Activated naive CD8-positive, alpha-beta T cell treated with anti-CD3 and anti-CD28 coated beads, Interleukin-2, amount 50 U/mL, for 16 hours (primary cell): ENCODE measurements at places on chromosomes 3 and 15.

DNA sequence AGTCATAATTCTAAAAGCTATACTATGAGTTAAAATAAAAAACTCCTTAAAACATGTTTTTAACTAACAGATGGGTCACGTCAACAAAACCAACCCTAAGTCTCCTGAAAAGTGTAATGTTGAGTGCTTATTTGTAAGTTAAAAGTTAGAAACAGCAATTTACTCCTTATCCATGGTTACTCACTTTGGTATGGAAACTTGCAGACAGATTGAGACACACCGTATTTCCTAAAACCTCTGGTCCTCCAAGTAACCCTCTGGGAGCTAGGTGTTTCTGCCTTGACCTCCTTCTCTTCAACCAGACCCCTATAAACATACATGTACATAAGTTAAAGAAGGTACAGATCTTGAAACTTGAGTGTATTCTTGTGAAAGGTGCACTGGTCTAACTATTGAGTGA lies 3.1 kb downstream of the COL8A1 start:
- no peak for DNase-seq

- no peak for DNase-seq
Observed at GRCh38 chr3:59938828-59939227, 889.0 kb upstream of the CFAP20DC start.

DNA sequence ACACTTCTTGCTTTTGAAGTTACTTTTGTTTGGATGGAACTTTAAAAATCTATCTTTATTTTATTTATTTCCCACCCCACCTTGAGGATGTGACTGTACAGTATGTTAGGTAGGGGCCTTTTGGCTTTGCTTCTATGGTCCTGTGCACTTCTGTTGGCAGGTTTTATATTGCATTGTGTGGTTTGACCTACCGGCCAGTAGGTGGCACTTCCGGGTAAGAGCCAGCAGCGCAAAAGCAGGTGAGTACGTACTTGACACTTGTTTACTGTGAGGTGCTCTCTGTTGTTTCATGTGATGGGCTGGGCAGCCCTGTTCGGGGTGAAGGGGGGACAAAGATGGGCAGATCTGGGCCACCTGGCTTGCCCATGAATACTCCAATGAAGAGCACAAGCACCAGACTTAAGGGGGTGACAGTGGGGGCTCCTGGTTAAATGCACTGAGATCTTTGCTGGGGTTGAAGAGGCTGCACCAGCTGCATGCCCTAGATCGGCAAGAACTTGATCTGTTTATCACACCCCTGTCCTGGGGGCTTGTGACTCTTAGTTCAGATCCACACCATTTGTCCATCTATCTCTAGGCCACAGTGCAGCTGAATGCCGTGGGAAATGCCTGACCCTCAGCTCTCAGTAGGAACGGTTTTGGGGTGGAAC lies 131.6 kb downstream of the NLGN1 start:
- no peak for DNase-seq

GRCh38 chr3:62926494-62926893 lies 51.3 kb upstream of the CADPS start:
- no peak for DNase-seq

GRCh38 chr3:177676947-177677587 lies 479.8 kb upstream of the TBL1XR1 start:
- no peak for DNase-seq

GRCh38 chr3:156201411-156202405 lies 81.3 kb downstream of the KCNAB1 start:
- no peak for DNase-seq

DNA sequence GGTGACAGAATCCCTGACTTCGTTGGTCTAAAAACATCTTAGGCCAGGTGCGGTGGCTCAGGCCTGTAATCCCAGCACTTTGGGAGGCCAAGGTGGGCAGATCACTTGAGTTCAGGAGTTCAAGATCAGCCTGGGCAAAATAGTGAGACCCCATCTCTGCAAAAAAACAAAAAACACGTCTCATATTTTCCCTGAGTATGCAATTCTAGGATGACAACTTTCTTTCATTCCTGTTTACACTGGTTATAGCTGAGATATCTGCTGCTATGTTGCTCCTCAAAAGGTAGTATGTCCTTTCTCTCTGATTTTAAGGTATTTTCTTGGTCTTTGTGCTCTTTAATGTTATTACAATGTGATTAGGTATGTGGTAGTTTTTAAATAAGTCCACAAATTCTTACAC lies 39.3 kb downstream of the PTH1R start:
- no peak for DNase-seq

DNA sequence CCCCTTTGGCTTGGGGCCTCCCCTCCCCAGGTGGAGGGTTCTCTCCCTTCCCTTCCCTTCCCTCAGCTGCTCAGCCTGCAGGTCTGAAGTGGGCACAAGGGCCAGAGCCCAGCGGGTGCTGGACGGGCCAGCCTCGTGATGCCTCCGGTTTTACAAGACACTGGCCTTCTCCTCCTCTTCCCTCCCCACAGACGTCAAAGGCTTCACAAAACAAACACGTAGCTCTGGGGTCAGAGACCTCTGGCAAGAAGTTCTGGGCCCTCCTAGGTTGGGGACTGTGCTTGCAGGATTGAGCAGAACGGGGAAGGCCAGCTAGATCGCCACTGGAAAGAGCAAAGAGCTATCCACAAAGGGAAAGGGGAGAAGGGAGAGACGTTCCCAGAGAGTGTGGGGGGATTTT lies 81.4 kb upstream of the TPM1 start:
- no peak for DNase-seq

DNA sequence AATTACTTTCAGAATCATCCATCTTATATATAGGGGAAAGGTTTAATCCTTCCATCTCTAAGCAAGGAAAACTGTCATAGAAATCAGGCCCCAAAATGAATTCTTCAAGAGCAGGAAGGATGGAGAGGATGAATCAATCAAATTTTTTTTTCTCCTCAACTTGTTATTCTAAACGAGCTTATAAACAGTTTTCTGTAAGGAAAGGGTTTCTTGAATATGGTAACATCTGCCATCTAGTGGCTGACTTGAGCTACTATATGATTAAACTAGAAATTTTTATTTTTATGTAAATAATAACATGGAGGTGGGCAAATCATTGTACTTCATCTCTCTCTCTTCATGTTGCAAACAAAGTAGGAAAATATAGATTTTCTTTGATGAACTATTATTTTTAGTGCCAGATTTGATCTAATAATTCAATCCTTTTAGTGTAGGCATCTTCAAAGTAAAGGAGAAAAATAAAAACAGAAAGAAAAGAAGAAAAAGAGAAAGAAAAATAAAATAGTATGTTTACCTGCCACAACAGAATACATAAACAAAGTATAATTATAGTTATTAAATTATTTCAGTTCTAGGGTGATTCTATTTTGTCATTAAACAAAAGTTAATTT lies 146.6 kb downstream of the SERPINI1 start:
- no peak for DNase-seq

DNA sequence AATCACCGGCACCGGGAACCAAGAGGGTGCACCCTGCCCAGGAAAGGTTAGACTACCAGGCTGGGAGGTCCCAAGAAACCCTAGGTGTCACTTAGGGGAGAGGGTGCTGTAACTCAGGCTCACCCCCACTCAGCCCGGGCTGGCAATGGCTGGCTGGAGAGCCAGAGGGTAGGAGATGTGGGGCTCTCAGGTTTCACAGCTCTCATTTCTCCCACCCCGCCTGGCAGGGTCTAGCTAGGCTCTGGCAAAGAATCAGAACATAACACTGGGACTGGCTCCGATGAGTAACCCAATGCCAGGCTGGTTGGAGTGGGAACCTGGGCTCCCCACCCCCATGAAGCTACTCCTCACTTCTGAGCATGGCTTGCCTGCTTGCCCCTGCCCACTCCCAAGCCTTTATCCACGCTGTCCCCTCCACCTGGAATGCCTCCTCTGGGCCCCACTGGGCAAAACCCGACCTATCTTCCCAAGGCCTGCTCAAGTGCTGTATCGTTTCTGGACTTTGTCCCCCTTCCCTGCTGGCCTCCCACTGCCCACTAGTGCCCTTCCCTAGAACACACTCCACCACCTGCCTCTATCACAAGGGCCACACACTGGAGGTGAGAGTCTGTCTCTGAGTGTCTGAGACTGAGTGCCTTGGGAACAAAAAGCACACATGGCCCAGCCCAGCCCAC lies 2.0 kb downstream of the CIB2 start:
- DNase-seq: no peak

- no peak for DNase-seq
Observed at GRCh38 chr15:70047386-70048197, 50.1 kb downstream of the TLE3 start.

DNA sequence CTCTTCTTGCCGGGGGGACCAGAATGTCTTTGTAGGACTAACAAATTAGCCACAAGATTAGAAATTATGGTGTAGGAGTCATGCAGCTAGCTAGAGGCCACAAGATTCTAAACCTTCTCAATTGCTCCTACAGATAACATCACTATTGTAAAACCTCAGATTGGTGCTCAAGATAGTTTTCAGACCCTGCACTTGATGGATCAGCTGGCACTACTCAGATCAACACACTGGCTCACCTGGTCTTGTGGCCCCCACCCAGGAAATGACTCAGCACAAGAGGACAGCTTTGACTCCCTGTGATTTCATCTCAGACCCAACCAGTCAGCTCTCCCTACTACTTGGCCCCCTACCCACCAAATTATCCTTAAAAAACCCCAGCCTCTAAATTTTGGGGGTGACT lies 124.1 kb upstream of the RASGRP1 start:
- no peak for DNase-seq

DNA sequence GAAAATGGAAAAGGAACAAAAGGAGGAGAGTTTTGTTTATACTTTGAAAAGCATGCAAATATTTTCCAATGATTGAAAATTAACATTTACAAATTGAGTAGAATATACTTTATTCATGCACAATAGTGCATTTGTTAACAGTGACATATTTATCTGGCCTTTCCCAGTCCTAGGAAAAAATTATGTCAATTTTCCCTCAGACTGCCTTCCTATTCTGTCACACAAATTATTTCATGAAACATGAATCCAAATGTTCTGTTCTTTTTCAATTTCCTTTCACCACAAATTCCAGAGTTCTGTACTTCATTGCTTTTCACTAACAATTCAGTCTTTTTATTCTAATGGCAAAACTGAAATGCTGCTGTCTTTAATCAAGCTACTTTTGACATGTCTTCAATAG lies 945.1 kb downstream of the ROBO1 start:
- no peak for DNase-seq

- DNase-seq: no peak
Observed at GRCh38 chr15:41941644-41942415, 30.5 kb downstream of the EHD4 start.

- no peak for DNase-seq
Observed at GRCh38 chr3:47803480-47804025, 615 bp downstream of the DHX30 start.

GRCh38 chr3:60517134-60517533 lies 734.1 kb downstream of the FHIT start:
- DNase-seq: no peak

- no peak for DNase-seq
Observed at GRCh38 chr15:42720071-42720470, 16.9 kb downstream of the CDAN1 start.

- no peak for DNase-seq
Observed at GRCh38 chr3:24342275-24342674, 152.4 kb downstream of the THRB start.
